H4 (cell line): ENCODE measurements at places on chromosomes 12 and 14. TPM values are rescaled to one million over a fixed set of nuclear protein-coding genes. Genes with fewer than 3 reads are reported as not detected.

Gene TPPP2
- not detected in 2 replicates for total RNA-seq

Gene PARPBP
- total RNA-seq: 29.8 and 30.0 TPM in 2 replicates

Gene MGST1
- 218 and 240 TPM in 2 replicates for total RNA-seq

Gene KRT79
- total RNA-seq: not detected in 2 replicates

DNA sequence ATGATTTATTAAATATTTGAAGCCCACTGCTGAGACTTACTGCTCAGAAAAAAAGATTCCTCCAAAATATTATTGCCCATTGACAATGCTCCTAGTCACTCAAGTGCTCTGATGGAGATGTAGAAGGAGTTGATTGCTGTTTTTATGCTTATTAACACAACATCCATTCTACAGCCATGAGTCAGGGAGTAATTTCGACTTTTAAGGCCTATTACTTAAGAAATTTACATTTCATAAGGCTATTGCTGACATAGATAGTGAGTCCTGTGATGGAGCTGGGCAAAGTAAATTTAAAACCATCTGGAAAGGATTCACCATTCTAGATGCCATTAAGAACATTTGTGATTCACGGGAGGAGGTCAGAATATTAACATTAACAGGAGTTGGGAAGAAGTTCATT is 5.2 kb downstream of the KCNJ8 start:
- DNase-seq: no peak

DNA sequence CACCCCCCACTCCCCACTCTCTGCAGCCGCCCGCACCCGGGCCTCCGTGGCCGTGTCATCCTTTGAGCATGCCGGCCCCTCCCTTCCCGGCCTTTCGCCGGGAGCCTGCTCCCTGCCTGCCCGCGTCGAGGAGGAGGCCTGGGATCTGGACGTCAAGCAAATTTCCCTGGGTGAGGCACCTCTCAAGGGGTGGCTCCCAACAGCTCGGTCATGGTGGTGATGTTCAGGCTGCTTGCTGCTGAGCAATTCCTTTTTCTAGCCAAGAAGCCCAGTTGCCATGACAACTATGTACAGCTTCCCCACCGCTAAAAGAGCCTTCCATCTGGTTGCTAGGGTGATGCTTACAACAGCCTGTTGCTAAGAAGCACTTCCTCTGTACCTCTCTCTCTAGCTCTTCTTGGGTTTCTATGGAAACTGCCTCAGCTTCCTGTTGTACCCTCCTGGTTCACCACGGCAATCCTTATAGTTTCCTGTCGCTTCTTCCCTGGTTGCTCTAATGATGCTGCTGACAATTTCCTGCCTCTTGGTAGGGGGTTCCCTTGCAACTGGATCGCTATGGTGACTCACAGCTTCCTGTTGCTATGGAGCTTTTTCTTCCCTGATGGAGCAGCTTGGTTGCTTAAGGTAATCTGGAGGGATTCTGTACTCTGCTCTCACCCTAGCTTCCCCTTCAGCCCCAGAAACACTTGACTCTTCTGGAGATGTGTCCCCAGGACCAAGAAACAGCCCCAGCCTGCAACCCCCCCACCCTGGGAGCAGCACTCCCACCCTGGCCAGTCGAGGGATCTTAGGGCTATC is 11.0 kb downstream of the ZNF219 start:
- peak; percentile 47 for DNase-seq

DNA sequence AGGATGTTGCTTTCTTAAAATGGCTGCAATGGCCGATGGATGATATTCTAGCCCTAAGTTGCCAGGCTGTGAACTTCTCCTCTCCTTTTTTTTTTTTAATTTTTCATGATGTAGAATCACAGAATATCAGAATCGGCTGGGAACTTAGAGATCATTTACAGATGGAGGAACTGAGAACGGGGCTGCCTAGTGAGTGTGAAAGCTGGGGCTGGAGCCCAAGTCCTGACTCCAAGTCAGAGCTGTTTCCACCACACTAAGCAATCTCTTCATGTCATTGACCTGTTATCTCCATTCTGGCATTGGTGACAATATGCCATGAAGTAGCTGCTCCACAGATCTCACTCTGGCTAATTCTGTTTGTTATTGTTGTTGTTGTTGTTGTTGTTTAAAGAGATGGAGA is 121.7 kb downstream of the SLC38A1 start:
- no peak for DNase-seq

DNA sequence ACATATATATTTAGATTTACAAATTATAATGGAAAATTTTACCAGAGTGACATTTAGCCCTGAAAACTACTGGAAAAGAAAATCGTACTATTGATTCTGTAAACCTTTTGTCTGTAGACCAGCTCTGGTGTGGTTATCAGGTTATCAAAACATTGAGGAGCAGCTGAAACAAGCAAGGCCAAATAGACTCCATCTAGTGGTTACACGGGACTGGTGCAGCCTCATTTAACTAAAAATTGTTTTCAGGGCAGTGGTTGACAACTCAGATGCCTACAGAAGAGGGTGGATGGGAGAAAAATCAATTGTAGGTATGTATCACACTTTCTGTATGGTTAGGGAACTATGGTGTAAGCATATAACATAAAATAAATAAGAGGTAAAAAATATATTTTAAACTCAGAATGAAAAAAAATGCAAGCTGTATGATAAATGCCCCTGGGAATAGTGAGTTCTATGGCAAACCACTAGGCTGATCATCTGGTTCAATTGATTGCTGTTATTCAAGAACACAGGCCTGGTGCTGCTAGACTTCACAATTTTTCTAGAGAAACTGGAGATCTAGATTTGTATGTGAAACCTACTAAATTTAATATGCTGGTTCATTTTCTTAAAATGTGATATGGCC is 51.2 kb downstream of the ACSS3 start:
- DNase-seq: peak; percentile 44

GRCh38 chr14:98498019-98498885 is 773.7 kb downstream of the BCL11B start:
- DNase-seq: no peak

GRCh38 chr14:59475709-59476108 is 8.5 kb downstream of the L3HYPDH start:
- no peak for DNase-seq

GRCh38 chr12:96248136-96248931 is 54.2 kb downstream of the ELK3 start:
- no peak for DNase-seq

GRCh38 chr12:119990382-119990874 is 1.4 kb downstream of the BICDL1 start:
- DNase-seq: no peak

DNA sequence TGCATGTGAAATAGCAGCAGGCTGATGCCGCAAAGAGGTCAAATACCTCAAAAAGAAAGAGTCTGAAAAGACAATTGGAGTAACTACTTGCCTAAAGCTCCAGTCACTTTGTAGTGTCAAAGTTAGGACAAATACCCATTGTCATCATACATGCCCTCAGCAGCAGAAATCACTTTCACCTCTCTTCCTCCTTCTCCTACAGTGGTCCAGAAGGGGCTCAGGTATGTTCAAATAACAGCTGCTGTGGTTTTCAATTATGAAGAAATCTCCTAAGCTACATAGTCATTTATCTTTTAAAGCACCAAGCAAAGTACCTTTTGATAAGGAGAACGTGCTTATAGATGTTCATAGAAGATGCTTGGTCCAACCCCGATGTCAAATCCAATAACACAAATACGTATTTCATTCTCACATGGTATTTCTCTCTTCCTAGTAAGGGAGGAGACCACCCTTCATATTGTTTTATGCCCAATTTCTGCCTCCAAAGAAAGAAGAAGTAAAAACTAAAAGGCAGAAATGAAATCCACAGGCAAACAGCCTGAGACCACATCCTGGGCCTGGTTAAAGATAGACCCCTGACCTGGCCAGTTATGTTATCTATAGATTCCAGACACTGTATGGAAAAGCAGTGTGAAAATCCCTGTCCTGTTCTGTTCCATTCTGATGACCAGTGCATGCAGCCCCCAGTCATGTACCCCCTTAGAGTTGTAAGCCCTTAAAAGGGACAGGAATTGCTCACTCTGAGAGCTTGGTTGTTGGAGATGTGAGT is 23.7 kb downstream of the GYS2 start:
- DNase-seq: no peak

GRCh38 chr12:10362325-10362724 is 27.5 kb downstream of the KLRK1 start:
- no peak for DNase-seq

DNA sequence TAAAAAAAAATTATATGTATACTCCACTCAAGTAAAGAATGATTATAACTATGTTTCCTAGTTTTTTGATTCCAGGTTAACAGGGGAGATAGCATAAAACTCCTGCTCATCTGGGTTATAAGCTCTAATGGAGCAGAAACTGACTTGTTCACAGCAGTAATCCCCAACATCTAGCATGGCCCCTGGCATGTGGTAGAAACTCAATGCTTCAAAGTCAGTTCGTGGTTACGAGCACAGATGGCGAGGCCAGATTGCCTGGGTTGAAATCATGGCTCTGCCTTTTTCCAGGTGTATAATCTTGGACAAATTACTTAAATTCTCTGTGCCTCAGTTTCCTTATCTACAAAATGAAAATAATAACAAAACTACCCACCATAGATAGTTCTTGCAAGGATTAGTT is 183.8 kb downstream of the TTC7B start:
- no peak for DNase-seq

DNA sequence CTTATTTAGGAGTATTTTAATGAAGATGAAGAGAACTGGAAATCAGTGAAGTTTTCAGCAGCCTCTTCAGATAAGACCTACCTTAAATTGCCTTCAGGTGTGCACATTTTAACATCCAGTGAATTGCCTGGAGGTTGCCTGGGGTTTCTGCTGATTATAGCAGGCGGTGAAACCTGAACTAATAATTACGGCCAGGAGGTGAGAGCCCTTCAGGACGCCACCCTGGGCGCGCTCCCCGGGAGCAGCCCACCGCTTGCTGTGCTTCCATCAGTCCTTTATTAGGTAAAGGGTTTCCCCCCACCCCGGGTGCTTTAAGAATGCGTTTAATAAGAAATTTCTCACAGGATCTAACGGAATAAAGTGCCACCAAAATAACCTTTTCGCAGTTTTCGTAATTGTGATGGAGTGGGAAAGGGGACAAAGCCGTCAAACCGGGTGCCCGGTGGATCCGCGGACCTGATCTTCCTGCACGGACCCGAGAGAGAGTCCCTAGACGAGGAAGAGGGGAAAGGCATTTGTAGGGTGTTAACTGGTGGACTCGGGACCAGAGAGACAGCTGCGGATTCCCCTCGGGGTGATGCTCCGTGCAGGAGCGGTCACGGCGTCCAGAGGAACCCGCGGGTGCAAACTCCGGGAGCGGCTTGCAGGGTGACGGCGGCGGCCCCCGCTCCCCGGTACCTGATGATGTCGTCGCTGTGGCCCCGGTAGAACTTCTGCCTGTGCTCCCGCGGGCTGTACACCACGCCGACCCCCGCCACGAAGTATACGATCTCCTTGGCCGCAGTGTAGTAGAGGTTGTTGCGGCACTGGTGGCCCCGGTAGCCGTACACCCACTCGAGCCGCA is 902 bp downstream of the EML5 start:
- DNase-seq: no peak

GRCh38 chr14:28754209-28754985 is 12.2 kb upstream of the FOXG1 start:
- DNase-seq: no peak

GRCh38 chr14:95334044-95334443 is 14.3 kb upstream of the CLMN start:
- no peak for DNase-seq

DNA sequence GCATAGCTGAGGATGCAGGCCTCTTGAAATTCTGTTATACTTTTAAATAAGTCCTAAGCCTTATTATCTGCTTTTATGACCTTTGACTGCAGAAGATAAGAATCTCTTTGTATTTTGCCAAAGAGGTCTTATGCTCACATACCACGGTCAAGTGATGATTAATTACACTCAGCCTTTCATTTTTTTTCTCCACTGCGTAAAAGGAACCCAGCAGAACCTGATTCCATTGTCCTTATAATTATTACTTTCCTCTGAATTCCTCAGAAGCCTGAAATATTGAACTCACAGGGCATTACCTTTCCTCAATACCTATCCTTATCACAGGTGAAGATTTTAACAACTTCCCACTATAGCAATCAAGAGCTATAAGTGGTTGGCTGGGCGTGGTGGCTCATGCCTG is 498.7 kb upstream of the RPL10L start:
- no peak for DNase-seq

GRCh38 chr12:81465191-81465590 is 294.0 kb downstream of the PPFIA2 start:
- DNase-seq: no peak
